Uterus (tissue), 4 donors: ENCODE measurements at places on chromosomes 7 and 10. TPM values are rescaled to one million over a fixed set of nuclear protein-coding genes. Genes with fewer than 3 reads are reported as not detected.

- DNase-seq: no peak
These were observed 81.3 kb downstream of the OSBPL3 start for GRCh38 chr7:24898691-24899090.

Gene CCDC172
- not detected for total RNA-seq

Gene HTR7
- total RNA-seq: 1.0 TPM

Gene JCAD
- 51.0 TPM for total RNA-seq

Gene MBL2
- not detected for total RNA-seq

DNA sequence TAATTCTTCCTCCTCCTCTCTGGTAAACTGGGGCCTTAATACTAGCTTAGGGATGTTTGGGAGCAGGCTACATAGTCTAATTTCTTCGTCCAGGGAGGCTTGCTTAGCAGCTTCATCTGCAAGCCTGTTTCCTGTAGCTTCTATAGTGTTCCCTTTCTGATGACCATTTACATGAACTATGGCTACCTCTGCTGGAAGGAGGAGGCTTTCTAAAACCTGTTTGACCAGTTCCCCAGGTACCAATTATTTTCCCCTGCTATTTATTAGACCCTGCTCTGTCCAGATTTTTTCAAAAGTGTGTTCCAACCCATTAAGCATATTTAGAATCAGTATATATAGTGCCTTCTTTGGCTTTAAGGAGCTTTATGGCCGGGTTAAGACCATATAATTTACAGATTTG is 38.8 kb upstream of the DNAH11 start:
- no peak for DNase-seq
